Stimulated activated CD8-positive, alpha-beta memory T cell treated with anti-CD3 and anti-CD28 coated beads, Interleukin-15, amount 100 ng/mL, for 48 hours (primary cell): ENCODE measurements at places on chromosomes 7 and 10.

DNA sequence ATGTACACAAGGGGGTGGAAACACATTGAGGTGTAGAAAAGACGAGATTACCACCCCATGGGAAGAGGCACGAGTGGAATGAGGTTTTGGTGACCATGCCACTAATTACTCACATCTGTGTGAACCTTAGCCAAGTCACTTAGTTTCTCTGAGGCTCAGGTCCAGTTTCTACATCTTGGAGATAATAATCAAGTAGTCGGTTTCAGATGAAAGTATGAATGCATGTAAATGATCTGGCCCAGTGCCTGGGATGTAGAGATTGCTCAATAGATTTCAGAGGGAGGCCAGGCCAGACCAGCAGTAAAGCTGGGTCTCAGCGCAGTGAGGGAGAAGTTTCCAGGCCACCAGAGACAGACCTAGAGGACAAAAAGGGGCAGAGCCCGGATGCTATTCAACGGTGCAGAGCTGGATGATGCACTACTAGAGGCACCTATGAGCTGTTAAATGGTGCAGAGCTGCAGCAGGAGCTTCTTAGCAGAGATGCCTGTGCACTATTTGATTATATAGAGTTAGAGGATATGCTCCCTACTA, 725.1 kb downstream of the GRID1 start:
- DNase-seq = no peak

DNA sequence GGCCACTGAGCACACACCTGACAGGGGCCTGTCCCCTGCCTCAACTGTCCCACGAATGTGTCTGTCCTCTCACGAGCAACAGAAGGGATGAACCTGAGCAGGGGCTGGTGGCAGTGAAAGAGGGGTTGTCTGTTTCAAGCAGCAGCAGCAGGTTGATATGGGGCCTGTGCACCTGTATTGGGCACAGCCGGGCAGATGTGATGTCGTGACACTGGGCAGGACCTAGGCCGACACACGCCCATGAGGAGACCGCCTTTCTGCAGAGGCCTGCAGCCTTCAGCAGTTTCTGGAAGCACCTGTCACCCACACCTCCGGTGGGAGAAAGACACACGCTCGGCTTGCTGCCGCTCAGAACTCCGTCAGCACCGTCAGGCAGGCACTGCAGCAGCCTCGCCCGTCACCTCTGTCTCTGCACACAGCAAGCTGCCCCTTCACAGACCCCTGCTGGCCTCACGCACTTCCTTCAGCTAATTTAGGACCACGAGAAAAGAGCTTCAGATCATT, 48.5 kb downstream of the AMZ1 start:
- DNase-seq = no peak

DNA sequence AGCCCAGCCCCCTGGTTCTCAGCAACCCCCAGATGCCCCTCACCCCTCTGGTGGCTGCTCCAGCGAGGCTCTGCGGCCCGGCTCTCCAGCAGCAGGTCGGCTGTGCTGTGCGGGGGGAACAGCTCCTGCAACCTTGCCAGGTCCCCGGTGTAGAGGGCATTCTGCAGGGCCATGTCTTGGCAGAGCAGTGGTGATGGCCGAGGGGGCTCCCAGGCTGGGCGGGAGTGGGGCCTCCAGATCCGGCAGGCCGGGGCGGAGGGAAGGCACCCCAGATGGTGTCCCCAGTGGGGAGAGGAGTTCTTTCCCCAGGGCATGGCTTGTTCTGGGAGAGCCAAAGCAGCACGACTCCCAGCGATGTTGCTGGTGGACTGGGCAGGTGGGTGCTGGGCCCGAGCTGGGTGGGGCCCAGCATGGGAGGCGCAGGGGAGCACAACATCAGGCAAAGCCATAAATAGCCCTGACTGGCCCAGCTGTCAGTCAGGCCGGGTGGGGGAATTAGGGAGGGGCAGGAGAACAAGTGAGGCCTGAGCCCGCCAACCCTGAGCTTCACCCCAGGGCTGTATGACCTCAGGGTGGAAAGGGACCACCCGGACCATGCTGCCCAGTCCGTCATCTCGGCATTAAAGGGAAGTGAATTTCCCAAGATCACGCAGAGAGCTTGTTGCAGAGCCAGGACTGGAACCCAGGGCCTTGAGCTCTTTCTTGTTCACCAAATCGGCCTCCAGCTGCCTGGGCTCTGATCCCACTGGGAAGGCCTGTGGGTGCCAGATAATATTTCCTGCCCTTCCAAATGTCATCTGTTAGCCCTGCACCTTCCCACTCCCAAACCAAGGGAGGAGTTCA, 580 bp upstream of the ASB10 start:
- DNase-seq = no peak

- no peak for DNase-seq
Measured at GRCh38 chr7:143015926-143016490, 10.9 kb downstream of the OR9A2 start.

DNA sequence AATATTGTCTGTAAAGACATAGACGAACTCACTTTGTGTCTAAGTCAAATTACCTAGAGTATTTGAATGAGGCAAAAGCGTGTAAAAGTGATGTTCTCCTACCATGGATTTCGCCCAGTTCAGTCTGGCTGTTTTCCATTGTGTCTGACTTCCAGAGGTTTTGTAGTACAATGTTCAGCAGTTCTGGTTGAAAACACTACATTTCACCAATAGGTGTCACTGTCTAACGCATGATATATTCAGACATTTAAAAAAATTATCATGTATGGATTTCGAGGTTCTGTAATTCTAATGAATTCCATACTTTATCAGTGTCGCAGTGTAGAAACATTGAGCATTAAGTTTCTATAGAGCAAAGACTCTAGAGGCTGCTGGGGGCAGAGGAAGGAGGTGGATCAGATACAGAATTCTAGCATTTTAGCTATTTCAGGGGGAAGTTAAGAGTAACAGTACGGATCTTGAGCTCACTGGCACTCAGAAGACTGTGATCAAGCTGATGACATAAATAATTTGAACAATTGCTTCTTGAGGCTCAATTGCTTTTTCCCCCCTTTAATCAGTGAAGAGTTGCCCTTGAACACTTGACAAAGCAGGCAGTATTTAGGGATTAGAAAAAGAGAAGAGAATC, 196.9 kb upstream of the RHOBTB1 start:
- DNase-seq = no peak

- DNase-seq = no peak
Measured at GRCh38 chr10:8628351-8628750, 573.9 kb downstream of the GATA3 start.

- DNase-seq = no peak
Measured at GRCh38 chr10:17380016-17380415, 74.4 kb downstream of the ST8SIA6 start.

- no peak for DNase-seq
Measured at GRCh38 chr7:116518961-116519360, 5.9 kb upstream of the CAV1 start.

- DNase-seq = no peak
Measured at GRCh38 chr7:36171503-36171902, 18.4 kb downstream of the EEPD1 start.

- no peak for DNase-seq
Measured at GRCh38 chr7:140653319-140654108, 12.9 kb upstream of the DENND2A start.

- DNase-seq = no peak
Measured at GRCh38 chr10:85864173-85864549, 502.4 kb downstream of the GRID1 start.

DNA sequence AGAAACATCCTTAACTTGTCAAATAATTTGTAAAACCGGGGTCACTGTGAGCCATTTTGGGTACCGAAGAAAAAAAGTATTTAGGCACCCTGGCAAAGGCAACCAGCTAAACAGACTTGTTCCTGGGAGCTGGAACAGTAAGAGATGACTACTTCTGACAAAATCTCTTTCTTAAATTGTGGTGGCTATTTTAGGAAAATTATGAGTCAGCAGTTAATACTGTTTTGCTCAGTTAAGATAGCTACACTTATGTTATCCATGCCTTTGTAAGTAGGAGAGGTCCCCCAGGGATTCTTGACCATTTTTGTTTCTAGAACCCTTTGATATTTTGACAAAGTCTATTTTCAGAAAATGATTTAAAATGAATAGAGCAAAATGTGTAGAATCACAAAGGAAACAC, 68.7 kb downstream of the TAX1BP1 start:
- DNase-seq = no peak

GRCh38 chr7:24441314-24442027, 131.8 kb upstream of the PALS2 start:
- DNase-seq = no peak

DNA sequence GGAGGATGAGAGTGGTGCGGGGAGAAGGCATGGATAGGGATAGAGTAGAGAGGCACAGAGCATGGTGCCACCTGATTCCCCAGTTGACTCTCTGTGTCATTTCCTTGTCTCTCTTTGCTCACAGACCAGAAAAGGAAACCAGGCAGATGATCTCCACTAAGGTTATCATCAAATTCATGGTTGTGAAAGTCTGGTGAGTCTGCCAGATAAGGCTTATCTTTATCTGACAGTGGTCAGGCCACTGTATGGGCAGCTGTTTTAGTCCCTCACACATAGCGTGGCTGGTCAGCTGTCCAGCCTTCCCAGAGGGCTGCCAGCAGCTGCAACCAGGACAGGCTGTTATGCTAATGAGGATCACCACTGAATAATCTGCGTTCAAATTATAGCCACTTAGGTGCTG, 99.0 kb downstream of the ADRA2A start:
- DNase-seq = no peak

GRCh38 chr7:148684289-148684830, 14.3 kb upstream of the CUL1 start:
- no peak for DNase-seq

DNA sequence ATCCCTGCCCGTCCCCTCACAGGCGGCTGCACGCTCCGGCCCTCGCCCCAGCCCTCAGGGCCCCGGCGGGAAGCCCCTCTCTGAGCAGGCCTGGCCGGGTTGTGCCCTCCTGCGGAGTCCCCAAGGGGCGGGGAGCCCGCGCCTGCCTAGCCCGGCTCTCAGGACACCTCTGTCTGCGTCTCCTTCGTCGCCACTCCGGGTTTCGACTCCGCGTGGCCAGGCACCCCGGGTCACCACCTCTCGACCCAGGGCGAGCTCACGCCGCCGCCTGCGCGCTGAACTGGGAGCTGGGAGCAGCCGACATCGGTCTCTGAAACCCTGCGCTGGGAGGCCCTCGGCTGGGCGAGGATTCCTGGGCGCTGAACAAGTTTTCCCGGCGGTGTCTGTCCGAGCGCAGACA, 6.2 kb upstream of the OGDHL start:
- DNase-seq = no peak

DNA sequence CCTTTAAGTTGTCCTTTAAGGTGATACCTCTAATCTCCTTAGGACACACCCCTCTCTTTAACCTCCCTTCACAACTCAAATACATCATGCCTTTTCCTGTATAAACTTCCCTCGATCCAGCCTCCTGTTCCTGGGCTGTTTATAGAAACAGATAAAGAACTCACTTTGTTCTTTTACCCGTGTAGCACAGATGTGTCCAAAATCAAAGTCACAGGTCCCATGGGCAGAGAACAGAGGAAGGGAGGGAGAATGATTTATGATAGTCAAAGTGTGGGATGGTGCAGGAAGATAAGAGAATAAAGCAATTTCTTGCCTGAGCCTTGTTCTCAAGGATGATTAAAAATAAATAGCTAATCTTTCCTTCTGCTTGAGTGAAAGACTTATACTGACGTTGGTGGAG, 50.3 kb upstream of the CABCOCO1 start:
- no peak for DNase-seq

- no peak for DNase-seq
Measured at GRCh38 chr10:33655165-33655815, 320.8 kb upstream of the NRP1 start.

GRCh38 chr7:114929570-114929969, 7.7 kb downstream of the MDFIC start:
- DNase-seq = no peak

DNA sequence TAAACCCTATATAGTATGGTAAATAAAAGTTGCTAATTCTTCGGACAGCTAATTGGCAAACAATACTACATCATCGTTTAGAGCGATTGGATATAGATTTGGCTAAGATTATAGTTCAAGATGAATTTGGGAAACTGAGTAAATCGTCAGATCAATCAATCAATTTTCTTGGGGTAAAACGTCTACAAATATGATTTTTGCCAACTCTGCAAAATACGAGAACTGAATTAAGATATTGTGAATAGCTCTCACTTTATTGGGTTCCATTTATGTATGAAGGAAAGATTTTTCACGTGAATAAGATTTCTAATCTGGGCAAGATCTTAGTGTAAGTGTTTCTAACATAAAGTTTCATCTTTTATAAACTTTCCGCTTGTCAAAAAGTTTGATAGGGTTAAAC, 132.9 kb upstream of the AGR3 start:
- DNase-seq = no peak

DNA sequence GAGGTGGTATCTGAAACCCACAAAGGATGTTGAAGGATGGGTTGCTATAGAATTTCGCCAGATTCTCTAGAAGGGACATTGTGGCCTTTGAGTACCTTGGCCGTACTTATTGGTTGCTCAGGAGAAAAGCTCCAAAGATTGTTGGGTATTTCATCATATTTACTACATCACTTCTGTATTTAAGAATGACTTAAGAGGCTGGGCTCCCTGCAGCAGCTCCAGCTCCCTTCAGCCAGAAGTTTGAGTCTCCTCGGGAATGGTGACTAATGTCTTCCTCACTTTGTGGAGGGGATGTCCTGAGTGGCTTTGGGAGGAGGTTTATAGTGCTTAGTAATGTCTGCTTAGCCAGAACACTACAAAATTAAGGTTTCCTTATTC, 18.1 kb downstream of the MINDY4 start:
- DNase-seq = no peak

GRCh38 chr7:103593691-103594090, 147.7 kb upstream of the SLC26A5 start:
- DNase-seq = no peak

DNA sequence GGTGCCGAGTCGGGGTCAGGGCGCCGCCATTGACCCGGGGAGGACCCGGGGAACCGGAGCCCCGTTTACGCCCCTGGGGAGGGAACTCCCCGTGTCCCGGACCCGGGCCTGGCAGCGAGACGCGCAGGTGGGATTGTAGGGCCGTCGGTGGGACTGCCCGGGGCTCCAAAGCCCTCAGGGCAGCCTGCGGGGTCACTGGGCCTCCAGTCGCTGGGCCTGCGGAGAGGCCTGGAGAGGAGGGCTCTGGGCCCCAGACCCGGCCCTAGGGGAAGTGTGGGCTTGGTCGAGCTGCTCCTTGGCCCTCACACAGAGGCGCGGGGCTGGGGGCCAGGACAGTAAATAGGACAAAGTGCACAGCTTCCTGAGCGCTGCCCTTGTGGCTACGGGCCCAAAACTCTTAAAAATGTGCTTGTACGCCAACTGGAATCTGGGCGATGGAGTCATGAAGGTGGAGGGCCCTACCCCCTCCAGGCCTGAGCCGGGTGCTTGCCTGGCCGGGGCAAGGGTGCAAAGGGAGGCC, 657 bp downstream of the ECHDC3 start:
- DNase-seq = no peak

DNA sequence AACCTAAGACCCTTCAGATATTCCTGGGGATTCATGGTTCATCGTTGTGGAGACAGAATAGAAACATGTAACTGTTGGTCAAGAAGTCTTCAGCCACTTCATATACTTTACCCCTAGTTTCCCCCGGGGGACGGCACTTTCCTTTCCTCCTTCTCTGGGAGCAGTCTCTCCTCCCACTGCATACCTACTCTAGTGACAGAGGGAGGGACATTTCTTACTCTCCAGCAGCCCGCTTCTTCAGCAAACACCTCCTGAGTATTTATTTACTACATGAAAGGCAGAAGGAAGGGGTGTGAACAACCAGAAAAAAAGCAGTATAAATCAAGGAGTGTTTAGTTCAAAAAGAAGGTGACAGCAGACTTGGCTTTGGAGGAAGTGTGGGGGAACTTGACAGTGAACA, 69.0 kb downstream of the LHFPL3 start:
- DNase-seq = no peak
